ENCODE measurements at places on chromosomes 1 and 21.

GRCh38 chr1:190116921-190117320 lies 360.7 kb downstream of the BRINP3 start:
- DNase-seq = no peak

DNA sequence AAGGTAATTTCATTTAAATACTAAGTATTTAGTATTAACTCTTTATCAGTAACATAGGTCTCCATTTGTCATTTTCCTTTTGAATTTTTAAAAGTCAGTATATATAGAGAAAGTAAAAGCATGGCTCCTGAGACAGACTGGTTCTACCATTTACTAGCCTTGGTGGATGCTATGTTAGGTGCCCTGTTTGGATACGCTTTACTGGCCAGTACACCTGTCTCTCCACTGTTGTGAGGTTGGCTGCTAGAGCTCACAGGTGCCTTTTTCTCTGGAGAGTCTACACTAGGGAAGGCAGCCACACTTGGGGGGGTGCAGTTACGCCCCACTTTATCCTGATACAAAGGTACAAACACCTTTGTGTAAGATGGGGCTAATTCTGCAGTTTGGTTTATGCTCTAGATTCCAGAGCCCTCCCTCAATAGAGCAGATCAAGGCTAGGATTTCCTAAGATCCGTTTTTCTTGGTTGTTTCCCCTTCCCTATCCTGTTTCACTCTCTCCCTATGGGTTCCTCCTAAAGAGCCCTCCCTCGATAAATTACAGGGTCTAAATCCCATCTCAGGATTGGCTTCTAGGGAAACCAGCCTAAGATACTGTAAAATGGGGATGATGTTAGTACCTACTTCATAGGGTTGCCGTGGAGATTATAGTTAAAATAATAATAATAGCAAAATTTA lies 5.6 kb upstream of the GPSM2 start:
- DNase-seq = no peak

- DNase-seq = no peak
These were observed 521.1 kb upstream of the BEND5 start for GRCh38 chr1:49297783-49298182.

DNA sequence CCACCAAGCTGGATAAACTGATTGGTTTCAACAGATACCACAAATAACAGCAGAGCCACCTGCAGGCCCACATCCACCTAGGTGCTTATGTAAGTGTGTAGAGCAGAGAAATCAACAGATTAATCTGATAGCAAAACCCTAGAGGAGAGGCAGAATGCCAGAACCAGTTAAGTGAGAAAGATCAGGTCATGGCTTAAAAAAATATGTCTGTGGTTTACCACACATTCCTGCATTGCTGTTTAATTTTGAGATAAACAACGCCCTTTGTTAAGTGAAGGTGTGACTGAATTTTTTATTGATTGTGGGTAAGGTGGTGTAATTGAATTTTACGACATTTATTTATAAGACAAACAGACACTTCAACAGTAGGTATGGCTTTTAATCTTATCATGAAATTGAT lies 21.2 kb downstream of the CRNN start:
- DNase-seq = peak; percentile 84

GRCh38 chr1:51878308-51878615 lies 265 bp downstream of the NRDC start:
- no peak for DNase-seq

DNA sequence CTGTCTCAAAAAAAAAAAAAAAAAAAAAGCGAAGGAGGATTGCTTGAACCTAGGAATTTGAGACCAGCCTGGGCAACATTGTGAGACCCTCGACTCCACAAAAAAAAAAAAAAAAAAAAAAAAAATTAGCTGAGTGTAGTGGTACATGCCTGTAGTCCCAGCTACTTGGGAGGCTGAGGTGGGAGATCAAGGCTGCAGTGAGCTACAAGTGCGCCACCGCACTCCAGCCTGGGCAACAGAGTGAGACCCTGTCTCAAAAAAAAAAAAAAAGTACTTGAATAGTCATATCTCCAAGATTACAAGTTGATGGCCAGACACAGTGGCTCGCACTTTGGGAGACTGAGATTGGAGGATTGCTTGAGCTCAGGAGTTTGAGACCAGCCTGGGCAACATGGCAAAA lies 27.4 kb downstream of the ENO1 start:
- no peak for DNase-seq

GRCh38 chr1:154810571-154810970 lies 59.5 kb downstream of the KCNN3 start:
- DNase-seq = no peak

DNA sequence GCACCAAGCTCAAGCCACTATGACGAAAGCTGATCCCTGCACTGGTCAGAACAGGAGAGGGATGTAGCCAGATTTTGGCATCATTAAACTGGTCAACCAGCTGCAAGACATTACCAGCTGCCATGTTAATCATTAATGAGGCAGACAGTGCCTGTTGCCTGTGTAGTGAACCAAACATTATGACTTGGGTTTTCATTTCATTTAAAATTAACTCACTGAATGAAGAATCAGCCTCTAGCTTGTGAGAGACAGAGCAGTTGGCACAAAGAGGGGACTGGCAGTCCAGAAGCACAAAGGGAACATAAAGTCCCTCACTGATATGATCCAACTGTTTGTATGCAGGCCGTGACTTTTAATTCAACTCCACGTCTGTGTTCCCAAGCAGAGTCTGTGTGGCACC lies 318.9 kb downstream of the SEC16B start:
- no peak for DNase-seq

DNA sequence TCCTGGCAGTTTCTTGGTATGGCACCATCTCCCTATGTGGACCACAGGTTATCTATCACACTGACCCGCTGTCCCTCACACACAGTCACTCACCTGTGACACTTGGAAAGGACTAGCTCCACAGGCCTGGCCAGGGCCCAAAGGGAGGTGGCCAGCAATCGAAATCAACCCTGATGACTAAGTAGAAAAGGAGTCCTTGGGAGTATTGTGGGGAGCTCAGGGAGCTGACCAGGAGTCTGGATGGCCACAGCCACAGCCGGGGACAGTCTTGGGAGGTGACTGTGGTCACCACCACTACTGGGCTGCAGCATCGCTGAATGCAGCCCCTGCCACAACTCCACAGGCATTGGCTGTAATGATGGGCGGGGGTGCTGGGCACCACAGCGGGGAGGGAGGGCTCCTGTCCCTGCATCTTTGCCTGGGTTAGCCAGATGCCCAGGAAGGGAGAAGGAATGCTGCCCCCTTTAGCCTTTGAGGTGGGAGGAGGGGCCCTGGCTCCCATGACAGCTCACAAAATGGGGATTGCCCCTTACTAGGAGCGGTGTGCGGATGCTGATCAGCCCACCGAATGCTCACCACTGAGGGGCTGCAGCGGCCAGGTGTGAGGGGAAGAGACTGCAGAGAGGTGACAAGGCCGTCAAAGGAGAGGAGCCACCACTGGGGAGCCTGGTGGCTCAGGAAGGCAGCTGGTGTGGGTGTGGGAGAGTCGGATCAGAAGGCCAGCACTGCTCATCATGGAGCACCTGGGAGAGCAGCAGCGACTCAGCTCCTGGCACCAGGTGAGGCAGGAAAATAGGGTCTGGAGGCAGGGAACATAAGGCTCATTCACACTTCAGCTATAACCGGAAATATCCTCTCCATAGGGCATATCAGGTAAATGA lies 61.3 kb downstream of the H3-3A start:
- DNase-seq = no peak

- no peak for DNase-seq
These were observed 51.3 kb upstream of the SELENON start for GRCh38 chr1:25748531-25749205.

DNA sequence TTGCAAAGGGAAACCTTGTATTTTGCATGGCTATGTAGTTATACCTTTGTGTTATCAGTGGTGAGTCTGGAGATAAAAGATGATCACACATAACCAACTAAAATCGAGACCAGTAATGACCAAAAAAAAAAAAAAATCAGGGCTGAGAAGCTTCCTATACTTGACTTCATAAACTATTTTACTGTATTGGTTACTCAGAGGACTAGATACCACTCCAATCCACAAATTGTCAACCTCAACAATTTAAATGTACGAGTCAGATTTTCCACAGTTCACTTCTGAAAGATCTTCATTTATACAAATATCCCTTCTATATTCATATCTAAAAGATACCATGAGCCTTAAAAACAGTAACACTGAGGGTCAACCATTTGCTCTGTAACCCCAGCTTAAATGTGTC lies 71.7 kb downstream of the NRIP1 start:
- no peak for DNase-seq

DNA sequence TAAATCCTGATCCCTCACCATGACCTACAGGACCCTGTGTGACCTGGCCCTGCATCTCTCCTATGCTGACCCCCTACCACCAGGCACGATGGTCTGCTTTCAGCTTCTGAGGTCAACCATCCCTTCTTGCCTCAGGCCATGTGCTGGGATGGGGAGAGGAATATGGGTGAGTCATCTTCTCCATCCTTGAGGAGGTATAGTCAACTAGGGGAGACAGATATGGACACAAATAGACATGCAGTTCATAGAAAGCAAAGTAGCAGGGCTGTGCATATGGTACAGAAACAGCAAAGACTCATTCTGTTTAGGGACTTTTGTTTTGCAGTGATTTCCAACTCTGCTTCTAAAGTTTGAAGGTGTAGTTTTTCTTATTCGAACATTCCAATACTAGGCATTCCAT lies 250.8 kb upstream of the FGGY start:
- no peak for DNase-seq

DNA sequence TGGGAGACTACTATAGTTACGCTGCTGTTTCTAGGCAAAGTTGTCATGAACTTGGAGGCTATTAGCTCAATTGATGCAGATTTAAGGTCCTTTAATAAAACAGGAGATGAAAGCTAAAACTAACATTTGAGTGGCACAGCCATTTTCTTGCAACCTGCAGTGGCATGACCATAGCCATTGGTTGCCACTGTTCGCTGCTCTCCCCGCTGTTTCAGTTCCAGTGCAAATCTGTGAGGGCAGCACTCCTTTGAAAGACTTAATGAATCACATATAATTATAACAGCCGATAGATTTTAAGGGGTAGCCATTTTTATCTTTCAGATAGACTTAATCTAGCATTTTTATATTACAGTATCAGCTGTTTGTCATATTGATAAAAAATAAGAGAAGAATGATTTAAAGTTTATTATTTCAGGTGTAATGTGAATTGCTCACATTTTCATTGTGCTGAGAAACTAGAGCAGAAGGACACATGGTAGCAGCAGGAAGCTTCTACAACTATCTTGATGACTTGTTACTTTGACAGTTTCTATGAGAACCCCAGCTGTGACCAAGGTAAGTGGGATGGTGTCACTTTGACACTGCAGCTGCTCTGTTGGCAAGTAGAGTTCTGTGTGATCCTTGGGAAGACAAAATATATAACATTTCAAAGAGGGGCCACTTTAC lies 203.7 kb downstream of the PLA2G4A start:
- DNase-seq = no peak

- DNase-seq = no peak
These were observed 78.5 kb downstream of the PLXNA2 start for GRCh38 chr1:208165659-208166058.

DNA sequence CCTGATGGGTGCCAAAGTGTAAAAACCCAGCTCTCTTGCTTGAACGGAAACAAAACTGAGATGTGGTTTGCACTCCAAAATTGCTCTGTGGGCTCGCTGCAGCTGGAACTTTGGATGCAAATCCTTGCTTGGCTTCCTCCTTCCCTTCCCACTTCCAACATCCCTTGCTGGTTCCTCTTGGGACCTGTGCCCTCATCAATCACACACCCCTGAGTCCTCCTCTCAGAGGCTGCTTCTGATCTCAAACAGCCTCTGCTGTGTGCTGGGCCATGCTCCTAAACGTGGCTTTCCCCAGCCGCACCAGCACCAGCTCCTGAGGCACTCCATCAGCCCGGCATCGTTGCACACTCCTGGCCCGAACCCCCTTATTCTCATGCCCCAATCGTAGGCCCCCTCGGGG lies 124.3 kb upstream of the RAB4A start:
- no peak for DNase-seq

- DNase-seq = no peak
These were observed at the start of gene FMO3 for GRCh38 chr1:171090604-171091003. TSS of gene FMO3 (plus strand) at chr1:171090905. CDS start at chr1:171092659, 1,754 bp downstream.

- no peak for DNase-seq
These were observed 92.0 kb downstream of the MIS18A start for GRCh38 chr21:32186804-32187203.

DNA sequence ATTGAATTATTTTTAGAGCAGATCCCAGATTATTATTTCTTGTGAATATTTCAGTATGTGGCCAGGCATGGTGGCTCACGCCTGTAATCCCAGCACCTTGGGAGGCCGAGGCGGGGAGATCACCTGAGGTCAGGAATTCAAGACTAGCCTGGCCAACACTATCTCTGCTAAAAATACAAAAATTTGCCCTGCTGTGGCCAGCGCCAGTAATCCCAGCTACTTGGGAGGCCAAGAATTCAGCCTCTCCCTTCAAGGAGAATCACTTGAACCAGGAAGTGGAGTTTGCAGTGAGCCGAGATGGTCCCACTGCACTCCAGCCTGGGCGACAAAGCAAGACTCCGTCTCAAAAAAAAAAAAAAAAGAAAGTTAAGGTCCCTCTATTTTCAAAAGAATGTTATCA lies 4.3 kb downstream of the OSBPL9 start:
- no peak for DNase-seq
